Activated effector memory CD4-positive, alpha-beta T cell treated with Interleukin-2 at 50 U/mL for 16 hours (primary cell): ENCODE measurements at places on chromosomes 1 and 21.

DNA sequence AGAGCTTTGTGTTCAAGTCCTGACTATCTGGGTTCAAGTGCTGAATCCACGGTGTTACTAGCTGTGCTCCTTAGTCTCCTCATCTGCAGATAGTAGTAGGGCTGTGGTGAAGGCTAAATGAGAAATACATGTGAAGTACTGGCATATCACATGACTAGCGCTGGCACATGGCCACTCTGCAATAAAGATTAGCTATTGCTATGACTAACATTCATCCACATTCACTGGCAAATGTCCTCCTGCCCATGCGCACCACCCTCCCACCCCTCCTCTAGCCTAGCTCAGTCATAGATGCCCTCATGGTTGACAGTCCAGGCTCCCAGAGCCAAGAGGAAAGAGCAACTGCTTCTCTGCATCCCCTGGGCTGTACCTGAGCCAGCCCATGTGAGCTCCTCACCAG is 8.5 kb upstream of the COL8A2 start:
- DNase-seq: no peak

DNA sequence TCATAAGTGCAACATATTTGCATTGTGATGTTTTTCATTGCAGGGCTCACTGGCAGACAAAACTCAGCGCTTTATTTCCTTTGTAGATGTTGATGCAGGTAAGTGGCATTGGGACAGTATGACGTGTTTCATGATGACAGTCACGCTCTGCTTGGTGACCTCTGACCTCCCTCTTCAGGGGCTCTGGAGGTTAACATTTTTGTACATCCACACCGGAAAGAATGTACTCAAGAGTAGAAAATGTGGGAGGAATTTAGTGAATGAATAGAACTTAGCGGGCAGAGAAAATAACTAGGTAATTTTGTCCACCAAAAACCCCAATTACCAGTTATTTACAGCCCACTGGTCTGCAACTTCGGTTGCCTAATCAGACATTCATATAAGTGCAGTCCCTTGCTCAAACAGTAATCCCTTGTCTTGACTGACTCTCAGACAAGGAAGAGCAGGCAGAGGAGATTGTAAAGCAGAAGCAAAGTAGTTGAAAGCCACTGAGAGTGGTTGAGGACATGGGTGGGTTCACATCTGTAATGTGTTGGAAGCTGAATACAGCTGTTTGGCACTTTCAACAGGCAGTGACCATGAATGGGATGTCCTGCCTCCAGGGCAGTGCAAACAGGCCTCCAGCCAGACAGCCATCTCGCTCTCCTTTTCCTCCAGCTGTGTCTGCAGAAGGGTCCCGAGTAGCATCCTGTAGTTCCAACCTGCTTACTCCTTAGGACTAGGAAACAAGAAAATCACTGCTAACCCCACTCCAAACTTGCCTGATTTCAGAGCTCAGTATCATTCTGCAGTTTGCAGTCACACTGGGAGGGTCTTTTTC is 188.9 kb downstream of the NRIP1 start:
- DNase-seq: no peak

GRCh38 chr1:150813028-150813707 is 5.1 kb upstream of the CTSK start:
- no peak for DNase-seq

DNA sequence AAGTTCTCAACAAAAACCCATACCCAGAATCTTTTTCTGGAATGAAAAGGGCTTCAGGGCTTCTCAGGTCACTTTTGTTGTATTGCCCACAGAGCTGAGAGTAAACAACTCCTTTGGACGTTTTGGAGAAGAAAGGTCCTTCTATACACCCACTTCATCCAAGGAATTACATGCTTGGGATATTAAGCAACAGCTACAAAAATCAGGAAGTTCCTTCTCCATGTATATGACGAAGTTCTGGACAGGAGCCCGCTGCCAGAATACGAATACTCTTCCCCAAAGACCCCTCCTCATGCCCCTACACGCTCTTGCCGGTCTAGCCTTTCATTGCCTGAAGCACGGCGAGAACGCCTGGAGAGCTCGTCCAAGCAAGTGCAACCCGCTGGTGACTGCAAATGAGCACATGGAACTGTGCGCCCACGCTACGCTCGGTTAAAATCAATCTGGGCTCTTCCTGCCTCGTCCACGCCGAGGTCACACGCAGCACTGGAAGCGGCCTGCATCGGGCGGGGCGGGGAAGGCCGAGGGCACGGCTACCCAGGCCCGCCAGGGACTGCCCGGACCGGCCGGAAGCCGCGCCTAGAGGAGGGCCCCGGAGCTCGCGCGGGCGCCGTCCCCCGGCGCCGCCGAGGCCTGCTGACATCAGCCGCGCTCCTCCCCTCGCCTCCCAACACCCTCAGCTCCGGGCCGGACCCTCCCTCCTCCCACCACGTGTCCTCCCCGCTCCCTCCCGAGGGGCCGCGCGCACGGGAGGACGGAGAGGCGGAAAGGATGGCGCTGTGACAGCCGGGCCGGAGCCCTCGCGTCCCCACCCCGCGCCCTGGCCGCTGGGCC is at the start of gene POGK:
Gene POGK (plus strand): TSS at position 710 of the 834 bp plus-strand sequence. CDS start 1,482 bp downstream, outside the sequence.
- peak; percentile 77 for DNase-seq

- DNase-seq: no peak
Measured at GRCh38 chr1:230641346-230641745, 935 bp upstream of the COG2 start.

DNA sequence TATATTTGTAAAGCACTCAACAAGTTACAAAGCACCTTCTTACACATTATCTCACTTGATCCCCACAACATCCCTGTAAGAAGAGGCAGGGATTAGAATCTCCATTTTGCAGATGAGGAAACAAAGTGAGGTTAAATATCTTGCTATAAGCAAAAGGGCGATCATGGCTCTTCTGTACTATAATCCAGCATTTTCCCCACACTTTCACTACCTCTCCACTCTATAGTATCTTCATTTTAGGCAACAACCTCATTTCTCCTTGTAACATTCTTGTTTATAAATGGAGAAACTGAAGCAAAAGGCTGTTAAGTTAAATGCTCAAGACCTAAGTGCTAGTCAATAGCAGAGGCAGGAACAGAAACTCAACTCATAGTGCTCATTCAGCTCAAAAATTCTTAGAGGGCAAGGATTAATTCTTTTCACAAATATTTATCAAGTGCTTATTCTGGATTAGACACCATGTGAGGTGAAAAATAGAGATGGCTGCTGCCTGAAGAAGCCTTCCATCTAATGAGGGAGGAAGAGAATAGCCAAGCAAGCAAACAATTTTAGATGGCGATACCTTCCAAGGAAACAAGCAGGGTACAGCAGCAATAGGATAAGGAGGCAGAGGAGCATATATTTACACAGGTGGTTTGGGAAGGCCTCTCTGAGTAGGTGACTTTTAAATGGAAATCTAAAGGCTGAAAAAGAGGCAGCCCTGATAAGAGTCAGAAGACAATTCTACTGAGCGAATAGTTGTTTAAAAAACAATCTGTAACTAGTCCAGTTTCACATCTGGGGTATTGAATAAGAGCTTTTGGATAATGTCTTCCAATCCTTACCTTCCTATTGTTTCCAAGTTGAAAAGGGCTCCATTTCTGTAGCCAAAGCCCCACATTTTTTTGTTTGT is 3.5 kb downstream of the ERRFI1 start:
- no peak for DNase-seq

GRCh38 chr1:167114725-167115124 is 20.9 kb downstream of the STYXL2 start:
- no peak for DNase-seq

DNA sequence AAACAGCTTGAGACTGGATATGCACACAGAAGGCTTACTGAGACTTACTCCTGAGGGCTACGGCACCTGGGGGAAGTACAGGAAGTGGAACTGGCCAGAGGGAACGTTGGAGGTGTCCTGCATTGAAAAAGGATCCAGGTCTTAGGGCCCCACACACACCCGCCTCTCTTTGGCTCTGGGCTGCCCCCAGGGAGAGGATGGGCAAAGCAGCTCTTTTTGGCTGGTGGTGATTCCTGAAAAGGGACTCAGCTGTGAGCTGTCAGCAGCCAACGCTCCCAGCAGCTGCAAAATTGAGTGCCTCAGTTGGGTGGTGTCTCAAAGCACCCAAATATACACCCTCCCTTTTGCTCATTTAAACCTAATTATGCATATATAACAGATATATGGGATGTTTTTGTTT is 213.2 kb downstream of the TNR start:
- no peak for DNase-seq

GRCh38 chr1:106289265-106289928 is 767.1 kb upstream of the PRMT6 start:
- no peak for DNase-seq

- DNase-seq: no peak
Measured at GRCh38 chr1:156430303-156430702, 61.3 kb downstream of the RHBG start.

DNA sequence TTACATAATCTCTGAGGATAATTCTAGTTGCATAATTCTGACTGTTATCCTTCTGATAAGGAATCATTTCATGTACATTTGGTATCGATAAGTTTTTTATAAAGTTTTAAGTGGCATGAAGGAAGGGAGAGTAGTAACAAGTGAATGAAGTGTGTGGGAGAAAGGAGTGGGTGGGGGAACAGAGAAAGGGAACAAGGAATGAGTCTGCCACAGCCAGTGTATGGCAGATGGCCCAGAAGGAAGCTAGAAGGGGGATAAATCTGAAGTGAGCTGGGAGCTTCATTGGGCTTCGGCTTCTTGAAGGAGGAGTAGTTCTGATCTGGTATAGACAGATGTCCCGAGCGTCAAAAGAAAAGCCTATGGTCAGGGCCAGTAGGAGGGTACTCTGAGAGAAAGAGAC is 18.6 kb downstream of the ZBTB40 start:
- DNase-seq: no peak

DNA sequence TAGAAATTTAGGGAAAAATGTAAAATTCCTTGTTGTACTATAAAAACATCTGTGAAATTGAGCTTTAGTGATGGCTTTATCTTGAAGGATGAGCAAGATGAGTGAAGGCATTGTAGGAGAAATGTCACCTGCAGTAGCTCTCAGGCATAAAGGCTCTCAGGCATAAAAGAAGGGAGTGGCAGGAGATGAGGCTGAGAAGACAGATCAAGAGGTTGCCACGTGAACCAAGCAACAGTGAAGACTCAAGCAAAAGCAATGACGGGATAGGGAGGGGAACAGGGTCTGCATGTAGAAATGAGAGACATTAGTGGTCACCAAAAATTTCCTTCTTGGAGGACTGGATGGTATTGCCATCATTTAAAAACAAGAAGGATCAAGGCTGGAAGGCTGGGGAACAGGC is 98.8 kb downstream of the ST3GAL3 start:
- DNase-seq: no peak

- no peak for DNase-seq
Measured at GRCh38 chr1:98057236-98057910, 136.5 kb upstream of the DPYD start.

DNA sequence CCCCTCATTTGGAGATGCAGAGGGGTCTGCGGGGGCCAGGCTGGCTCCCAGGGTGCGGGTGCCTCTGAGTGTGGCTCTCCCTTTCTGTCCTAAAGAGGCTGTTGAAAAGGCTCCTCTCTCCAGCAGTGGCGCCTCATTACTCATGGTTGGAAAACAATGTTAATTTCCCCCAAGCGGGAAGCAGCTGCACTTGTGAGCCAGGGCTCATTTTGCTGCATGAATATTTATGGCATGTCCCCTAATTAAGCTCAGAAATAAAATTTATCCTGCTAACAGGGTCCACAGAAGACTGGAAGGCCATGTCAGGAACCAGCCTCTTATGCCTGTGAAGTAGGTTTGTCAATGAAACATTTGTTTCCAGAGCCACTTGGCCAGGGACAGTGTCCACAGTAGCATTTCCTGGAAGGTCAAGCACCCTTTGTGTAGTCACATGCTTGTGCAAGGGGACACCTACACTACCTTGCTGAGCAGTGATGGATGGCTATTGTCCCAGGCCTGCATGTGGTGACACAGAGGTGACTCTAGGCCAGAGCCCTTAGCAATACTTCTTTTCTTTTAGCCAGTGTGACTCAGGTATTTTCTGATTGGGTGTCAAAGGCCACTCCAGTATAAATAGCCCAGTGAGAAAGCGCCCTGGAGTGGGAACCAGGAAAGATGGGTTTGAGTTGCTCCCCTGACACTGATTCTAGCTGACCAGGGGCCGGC is 259.0 kb downstream of the FOXD2 start:
- no peak for DNase-seq

DNA sequence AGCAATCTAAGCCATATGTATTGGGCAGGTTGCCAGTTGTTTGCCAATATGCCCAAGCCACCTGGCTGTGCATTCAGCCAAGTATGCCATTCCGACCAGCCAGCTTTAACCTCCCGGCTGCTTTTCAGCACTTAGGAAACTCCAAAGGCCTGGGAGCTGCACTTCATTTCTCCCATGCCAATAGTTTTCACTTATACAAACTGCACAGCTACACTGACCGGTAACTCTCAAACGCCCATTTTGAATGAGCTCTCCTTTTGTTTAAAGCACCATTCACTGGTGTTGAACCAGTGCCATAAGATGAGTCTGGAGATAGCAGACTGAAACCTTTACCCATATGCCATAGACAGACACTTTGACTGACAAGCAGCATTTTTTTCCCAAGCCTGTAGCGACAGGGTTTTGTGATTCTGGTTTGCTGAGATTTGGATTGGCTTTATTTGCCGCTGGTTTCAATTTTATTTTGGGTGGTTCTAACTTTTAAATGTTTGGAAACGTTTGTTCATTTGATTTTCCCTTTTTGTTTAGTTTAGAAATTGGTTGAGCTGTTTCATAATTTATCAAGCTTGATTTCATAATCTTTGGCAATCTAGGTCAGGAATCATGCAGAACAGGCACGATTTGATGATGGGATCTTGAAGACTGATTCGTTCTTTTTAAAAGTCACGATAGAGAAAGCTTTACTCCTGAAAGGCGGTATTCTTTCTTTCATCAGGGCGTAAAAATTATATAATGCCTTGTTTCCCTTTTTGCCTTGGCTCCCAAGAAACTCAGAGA is 144.6 kb downstream of the NFIA start:
- DNase-seq: no peak

DNA sequence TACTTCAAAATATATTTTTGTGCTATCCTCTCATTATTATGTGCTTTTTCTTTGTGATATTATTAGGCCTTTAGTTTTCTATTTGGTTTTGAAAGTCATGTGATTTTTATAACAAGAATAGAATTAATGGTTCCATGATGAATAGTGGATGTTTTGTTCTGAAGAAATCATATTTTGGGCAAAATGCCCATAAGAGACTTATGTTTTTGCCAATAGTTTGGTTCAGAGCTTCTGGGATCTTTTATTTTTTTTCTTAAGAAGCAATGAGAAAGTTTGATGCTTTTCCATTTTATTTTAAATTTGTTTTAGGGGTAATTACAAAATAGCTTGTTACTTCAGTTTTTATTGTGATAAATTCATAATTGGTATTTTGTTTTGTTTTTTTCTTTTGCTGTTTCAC is 49.8 kb downstream of the LYPLAL1 start:
- no peak for DNase-seq

- no peak for DNase-seq
Measured at GRCh38 chr1:91024481-91025119, 2.8 kb upstream of the ZNF644 start.

GRCh38 chr1:150552128-150552910 is 3.1 kb downstream of the ADAMTSL4 start:
- no peak for DNase-seq

DNA sequence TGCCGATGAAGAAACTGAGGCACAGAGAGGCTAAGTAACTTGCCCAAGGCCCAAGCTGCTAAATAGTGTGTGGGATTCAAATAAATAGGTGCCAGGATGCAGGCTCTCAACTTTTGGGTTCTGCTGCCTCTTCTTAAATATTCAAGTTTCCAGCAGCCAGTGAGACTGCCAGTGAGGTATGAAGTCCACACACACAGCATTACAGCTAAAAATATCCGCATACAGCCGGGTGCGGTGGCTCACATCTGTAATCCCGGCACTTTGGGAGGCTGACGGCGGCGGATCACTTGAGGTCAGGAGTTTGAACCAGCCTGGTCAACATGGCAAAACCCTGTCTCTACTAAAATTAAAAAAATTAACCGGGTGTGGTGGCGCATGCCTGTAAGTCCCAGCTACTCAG is 78.4 kb upstream of the DIRAS3 start:
- no peak for DNase-seq
